Stimulated activated naive CD8-positive, alpha-beta T cell treated with anti-CD3 and anti-CD28 coated beads, Interleukin-15, Interleukin-2, amounts not matched to agents 100 U/mL and 50 U/mL, for 24 hours (primary cell): ENCODE measurements at places on chromosomes 4 and X.

- no peak for DNase-seq
Measured at GRCh38 chr4:45778514-45778913, 345.3 kb downstream of the GABRG1 start.

GRCh38 chr4:29310252-29310651, 1409.9 kb upstream of the PCDH7 start:
- DNase-seq: no peak

DNA sequence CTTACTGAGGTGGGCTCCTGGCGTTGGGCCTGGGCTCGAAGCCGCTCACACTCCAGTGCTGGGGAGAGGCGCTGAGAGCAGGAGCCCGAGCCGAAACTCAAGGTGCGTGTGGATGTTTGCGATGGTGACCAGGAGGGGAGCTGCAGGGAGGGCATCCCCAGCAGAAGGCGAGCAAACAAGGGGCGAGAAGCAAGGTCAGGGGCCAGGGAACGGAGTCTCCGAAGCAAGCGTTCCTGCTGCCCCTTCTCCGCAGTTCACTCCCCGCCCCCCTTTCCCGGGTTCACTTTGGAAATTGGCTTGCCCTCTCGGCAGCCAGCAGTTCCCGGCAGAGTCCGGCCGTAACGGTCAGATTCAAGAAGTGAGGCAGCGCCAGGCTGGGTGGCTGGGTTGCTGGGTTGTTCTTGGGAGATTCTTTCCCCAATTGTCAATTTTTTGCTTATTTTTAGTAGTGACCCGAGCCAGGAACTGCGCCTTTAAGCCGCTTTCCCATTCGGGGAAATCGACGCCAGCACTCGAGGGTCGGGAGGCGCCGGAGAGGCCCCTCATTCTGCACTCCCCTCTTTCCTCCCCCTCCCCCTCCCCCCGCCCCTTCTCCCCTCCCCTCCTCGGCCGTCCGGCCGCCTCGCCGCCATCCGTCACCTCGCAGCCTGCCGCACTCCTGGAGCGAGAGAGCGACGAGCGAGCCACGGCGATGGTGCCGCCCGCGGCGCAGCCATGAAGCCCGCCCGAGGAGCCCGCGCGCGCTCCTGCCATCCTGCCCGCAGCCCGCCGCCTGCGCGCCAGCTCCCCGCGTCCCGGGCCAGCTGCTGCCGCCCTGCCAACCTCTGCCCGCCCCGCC, at the start of gene FRMPD3:
TSS of gene FRMPD3 (plus strand) at position 655 of the 838 bp plus-strand sequence. CDS start 76,937 bp downstream, outside the sequence.
- no peak for DNase-seq

DNA sequence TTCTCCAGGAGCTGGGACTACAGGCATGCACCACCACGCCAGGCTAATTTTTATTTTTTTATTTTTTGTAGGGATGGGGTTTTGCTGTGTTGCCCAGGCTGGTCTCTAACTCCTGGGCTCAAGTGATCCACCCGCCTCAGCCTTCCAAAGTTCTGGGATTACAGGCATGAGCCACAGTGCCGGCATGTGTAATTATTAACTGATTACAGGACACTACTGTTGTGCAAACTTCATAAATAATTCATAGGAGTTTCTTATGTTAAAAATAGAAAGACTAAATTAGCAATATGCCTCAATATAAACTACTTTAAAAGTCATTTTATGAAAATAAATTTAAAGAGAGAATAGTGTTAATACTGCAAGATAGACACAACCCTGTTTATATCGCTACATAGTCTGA, 221.9 kb downstream of the SNCA start:
- DNase-seq: no peak

DNA sequence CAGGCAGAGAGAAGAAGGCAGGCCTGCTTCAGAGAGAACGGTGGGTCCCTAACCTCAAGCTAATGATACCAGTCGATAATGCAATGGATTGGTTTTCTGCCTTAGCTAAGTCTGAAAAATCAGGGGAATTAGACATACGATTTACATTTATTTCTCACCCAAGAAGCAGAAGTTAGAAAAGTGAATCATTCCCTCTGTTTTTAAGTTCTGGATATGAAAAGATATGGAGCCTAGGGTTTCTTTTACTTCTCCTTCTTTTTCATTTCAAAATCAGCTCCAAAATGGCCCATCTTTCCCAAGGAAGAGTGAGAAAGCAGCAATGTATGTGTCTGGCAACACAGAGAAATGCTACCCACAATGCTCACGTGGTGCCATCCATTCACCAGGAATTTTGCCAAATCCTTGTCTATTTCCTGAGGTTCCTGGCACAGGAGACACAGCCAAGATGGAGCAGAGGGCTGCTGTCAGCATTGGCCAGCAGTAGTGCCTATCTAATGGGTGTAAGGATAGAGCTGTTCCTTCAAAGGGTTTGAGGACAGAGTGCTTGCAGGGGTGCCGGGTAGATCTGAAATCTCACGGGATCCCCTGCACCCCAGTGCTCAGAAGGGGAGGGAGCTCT, 231.5 kb downstream of the MAML3 start:
- DNase-seq: no peak

- no peak for DNase-seq
Measured at GRCh38 chr4:142291299-142292050, 554.6 kb downstream of the INPP4B start.

- no peak for DNase-seq
Measured at GRCh38 chr4:78781924-78782323, 5.8 kb downstream of the BMP2K start.

DNA sequence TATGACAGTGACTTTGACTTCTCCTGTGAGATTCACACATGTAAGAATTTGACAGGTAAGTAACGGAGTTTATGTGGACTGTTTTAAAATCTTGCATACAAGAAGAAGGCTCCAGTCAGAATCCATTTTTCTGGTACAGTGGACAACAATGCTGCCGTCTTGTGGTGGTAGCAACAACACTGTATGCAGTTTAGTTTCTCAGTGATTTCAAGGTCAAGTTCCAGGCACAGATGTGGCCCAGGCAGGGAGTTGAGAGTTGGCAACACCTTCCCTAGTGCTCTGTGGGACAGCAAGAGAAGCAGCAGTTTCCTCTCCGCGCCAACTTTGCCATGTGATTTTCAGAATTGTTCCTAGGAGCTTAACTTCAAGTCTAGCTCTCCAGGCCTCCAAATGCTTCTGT, 56.0 kb upstream of the STPG2 start:
- no peak for DNase-seq

DNA sequence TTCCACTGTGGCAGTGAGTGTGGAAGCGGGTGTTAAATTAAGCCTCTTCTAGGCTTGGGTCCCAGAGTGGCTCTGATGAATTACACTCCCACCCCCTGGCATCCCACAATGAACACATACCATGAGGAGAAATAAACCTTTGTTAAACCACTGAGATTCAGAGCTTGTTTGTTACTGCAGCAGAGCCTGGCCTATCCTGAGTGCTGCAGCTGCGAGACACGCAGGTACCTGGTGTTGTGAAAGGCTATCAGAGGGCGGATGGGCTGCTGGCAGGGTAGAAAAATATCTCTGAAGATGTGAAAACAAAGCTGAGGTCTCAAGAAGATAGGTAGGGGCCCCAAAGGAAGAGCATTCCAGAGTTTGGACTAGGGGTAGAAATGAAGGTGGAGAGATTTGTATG, 138.4 kb upstream of the STX18 start:
- DNase-seq: no peak

GRCh38 chr4:27050731-27051130, 190.1 kb downstream of the STIM2 start:
- DNase-seq: no peak

DNA sequence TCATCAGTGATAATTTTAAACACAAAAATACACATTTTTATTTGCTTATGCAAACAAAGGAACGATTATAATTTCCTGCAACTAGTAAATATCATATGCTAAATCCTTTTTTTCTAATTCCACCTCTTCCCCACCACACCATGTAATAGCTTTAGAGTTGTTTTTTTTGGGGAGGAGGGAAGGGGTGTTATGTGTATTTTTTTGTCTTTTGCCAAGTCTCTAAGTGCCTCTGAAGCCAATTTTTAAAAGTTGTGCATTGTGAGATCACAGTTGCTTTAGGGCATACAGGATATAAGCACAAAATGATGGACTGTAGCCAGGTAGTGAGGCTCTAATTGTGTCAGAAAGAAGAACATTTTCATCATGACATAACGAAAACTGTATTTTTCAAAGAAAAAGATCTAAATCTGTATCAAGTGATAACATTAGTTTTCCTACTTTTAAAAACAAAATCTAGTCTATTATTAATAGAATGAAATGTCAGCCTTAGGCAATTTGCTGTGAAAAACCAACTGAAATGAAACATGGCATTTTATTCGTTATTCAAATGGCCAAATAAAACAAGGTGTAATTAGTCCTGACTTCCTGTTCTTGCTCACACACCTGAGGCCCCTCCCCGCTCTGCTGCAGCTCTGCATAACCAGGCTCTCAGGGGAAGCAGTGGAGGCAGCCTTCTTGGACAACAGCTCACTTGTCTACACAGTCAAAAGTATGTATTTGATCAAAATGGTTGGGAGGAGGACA, 157.4 kb downstream of the PALLD start:
- DNase-seq: no peak

DNA sequence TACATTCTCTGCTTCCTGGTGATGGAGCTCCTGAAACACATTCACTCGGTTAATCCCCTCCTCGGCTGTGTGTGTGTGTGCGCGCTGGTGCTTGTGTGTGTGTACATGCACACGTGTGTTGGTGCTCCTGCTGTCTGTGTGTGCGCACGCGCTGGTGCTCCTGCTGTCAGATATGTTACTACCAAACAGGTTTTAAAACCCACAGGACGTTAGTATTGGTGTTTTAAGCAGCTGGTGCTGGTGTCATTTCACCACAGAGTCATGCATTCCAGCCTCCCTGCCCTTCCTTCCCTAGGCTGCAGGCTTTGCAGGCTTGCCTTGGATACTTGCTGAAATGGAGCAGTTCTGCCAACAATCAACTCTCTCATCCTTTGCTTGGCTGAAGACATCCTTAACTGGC, 48.1 kb upstream of the CPLX1 start:
- no peak for DNase-seq

- DNase-seq: no peak
Measured at GRCh38 chr4:87570290-87570805, 38.0 kb upstream of the DSPP start.

GRCh38 chr4:40648131-40648530, 18.5 kb upstream of the RBM47 start:
- no peak for DNase-seq

GRCh38 chr4:140331876-140332275, 41.6 kb upstream of the SCOC start:
- no peak for DNase-seq

DNA sequence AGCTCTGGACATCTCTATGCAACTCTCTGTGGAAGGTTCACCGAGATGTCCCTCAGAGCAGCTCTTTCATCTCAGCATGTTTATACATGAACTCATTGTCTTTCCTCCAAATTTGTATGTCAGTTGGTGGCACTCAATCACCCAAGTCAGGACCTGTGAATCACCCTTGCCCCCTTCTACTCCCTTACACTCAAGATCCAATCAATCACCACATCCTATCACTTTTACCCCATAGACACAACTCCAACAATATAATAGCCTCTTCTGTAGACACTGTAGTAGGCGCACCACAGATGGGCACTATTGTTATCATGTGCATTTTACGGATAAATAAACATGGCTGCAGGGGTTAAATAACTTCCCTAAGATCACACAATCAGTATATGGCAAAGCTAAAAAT, 41.3 kb upstream of the IRF2 start:
- no peak for DNase-seq
